Activated CD8-positive, alpha-beta memory T cell treated with anti-CD3 and anti-CD28 coated beads for 4 hours (primary cell): ENCODE measurements at places on chromosomes 16 and 17.
A peak's percentile ranks its signal among the peaks of the same experiment; 100 is the strongest.

GRCh38 chr16:9092978-9093344 is 1.5 kb downstream of the HAPSTR1 start:
- no peak for DNase-seq

DNA sequence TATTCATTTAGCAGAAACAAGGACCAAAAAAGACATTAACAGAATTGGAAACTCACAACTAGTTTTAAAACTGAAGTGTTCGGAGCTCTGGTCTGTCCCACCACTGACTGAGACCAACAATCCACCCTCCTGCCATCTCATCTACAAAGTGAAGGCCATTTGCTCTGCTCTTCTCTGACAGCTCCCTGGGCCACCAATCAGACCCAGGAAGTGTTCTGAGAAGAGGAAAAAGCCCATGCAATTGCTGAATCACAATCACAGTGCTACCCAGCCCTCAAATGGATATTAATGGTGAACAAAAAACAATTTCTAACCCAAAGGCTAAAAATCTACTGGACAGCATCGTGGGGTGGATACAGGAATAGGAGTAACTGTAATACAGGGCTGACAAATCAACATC is 2.1 kb downstream of the RPL23 start:
- no peak for DNase-seq

DNA sequence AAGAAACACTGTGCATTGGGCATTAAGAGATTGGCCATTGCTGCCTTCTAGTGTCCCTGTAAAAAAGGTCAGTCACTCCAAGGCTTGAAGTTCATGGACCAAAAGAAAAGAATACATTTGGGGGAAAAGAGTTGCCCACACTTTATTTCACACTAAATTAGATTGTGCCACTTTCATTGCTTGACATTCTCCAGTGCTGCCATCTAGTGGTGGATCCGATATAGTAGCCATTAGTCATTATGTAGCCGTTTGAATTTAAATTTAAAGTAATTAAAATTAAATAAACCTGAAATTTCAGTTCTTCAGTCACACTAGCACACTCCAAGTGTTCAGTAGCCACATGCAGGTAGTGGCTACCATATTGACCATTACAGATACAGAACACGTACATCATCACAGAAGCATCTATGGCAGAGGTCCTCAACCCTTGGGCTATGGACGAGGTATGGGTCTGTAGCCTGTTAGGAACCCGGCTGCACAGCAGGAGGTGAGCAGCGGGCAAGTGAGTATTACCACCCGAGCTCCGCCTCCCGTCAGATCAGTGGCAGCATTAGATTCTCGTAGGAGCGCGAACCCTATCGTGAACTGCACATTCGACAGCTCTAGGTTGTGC is 21.9 kb upstream of the CDH5 start:
- peak; percentile 10 for DNase-seq

GRCh38 chr17:79400989-79401703 is 209.7 kb downstream of the RBFOX3 start:
- peak; percentile 58 for DNase-seq

- DNase-seq, result no peak
Observed at GRCh38 chr17:32155896-32156295, 13.6 kb downstream of the RHOT1 start.

DNA sequence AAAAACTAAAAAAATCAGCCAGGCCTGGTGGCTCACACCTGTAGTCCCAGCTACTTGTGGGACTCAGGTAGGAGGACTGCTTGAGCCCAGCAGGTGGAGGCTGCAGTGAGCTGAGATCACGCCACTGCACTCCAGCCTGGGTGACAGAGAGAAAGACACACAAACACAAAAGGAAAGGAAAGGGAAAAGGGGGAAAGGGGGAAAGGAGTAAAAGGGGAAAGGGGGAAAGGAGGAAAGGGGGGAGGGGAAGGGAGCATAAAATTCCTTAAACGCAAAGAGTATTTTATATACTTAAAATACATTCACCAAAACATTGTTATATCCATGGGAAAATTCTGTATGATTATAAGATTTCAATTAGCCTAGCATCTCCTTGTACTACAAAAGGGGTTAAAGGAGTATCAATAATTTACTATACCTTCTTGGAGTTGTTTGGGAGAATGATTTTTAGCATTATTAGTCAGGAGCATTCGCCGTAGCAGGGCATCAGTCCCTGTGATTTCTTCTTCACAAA is 17.3 kb upstream of the BRIP1 start:
- no peak for DNase-seq
